CD4-positive, alpha-beta memory T cell (primary cell): ENCODE measurements at places on chromosomes 2 and 18. TPM values are rescaled to one million over a fixed set of nuclear protein-coding genes. Genes with fewer than 3 reads are reported as not detected.
A peak's percentile ranks its signal among the peaks of the same experiment; 100 is the strongest.

- no peaks in the 10 kb centered on the region for H3K4me1 ChIP-seq
- no peak for DNase-seq
- H3K36me3 ChIP-seq = no peaks in the 10 kb centered on the region
- no peak overlapping the region for H3K27ac ChIP-seq
- H3K4me3 ChIP-seq = no peak overlapping the region
These were observed 51.3 kb downstream of the RMDN2 start for GRCh38 chr2:37976411-37976810.

GRCh38 chr18:71976744-71977143, 567.4 kb downstream of the CBLN2 start:
- H3K27me3 ChIP-seq = no peaks in the 10 kb centered on the region
- H3K36me3 ChIP-seq = no peaks in the 10 kb centered on the region
- no peak overlapping the region for H3K27ac ChIP-seq

DNA sequence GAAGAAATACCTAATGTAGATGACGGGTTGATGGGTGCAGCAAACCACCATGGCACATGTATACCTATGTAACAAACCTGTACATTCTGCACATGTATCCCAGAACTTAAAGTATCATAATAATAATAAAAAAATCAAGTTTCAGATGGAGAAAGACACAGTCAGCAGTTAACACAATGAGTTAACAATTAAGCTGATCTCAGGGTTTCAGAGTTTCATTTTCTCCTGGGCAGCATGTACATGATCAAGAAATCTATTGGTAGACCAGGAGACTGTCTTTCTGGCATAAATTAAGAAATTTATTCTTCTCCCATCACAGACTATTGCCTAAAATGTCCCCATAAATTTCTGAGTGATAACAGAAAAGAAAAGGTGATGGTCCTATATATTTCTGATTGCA, 155.3 kb downstream of the RAD51AP2 start:
- no peaks in the 10 kb centered on the region for H3K36me3 ChIP-seq
- no peaks in the 10 kb centered on the region for H3K27me3 ChIP-seq
- no peak overlapping the region for H3K4me3 ChIP-seq
- H3K4me1 ChIP-seq = no peaks in the 10 kb centered on the region
- no peak overlapping the region for H3K27ac ChIP-seq

DNA sequence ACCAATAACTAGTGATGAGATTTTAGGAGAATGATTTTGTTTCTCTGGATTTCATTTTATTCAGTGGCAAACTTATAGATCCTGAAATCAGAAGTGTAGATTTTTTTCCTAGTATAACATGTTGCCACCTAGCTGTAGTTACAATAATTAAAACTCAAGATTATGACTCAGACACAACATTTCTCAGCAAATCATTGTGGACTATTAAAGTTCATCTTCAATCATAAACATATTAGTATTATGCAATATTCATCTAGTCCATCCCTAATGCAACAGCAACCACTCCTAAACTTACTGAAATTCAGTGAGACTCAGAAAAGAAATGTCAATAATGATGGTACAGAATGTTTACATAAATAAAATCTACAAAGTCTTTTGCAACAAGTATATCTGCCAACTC, 51.3 kb downstream of the USP34 start:
- peaks cover 67% of the 10 kb centered on the region for H3K4me1 ChIP-seq
- no peaks in the 10 kb centered on the region for H3K36me3 ChIP-seq
- no peak overlapping the region for H3K4me3 ChIP-seq
- H3K27me3 ChIP-seq = no peaks in the 10 kb centered on the region

DNA sequence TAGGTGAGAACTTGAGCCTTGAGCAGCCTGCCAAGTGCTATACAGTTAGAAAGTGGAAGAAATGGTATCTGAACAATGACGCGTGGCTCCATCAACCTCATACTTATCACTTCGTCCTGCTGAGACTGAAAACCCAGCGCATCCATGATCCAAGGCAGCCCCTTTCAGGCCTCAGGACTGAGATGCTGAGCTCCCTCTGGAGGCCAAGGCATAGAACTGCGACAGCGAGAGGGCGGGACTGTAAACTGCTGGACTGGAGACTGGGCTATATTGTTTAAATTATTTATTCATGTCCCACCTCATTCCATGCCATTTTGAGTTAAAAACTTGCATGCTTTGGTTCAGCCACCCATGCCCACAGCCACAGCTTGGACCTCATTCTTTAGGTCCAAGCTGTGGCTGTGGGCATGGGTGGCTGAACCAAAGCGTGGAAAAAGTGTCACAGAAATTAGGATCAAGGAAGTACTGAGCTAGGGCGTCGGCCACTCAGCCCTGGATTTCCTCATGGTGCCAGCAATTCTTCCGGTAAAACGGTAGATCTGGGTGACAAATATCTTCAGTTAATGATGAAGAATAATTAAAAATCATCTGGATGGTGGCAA, 195.5 kb downstream of the L3MBTL4 start:
- H3K27ac ChIP-seq = no peak overlapping the region
- H3K4me3 ChIP-seq = no peak overlapping the region
- no peaks in the 10 kb centered on the region for H3K36me3 ChIP-seq
- H3K27me3 ChIP-seq = no peaks in the 10 kb centered on the region
- H3K4me1 ChIP-seq = no peaks in the 10 kb centered on the region
- no peak for DNase-seq

DNA sequence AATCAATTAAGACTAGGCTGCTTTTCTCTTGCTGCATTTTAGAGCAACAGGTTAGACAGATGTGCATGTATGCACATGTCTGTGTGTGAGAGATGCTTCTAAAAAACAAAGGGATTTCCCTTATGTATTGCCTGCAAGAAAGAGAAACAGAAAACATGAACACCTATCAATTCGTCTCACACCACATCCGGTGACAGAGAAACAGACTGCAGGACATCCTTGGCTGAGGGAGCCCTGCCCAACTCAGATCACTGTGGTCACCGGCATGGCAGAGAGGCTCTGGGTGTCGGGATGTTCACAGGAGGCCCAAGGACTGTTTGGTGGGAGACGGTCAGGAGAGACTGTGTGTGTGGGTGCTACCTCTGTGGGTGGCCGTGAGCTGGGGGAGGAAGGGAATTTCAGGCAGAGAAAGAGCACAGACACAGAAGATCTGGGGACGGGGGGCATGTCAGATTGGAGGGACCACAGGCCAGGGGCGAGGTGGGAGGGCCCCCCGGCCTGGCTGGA, 24.9 kb downstream of the FHL2 start:
- no peak overlapping the region for H3K4me3 ChIP-seq
- peak; percentile 29 for DNase-seq
- no peaks in the 10 kb centered on the region for H3K27me3 ChIP-seq

DNA sequence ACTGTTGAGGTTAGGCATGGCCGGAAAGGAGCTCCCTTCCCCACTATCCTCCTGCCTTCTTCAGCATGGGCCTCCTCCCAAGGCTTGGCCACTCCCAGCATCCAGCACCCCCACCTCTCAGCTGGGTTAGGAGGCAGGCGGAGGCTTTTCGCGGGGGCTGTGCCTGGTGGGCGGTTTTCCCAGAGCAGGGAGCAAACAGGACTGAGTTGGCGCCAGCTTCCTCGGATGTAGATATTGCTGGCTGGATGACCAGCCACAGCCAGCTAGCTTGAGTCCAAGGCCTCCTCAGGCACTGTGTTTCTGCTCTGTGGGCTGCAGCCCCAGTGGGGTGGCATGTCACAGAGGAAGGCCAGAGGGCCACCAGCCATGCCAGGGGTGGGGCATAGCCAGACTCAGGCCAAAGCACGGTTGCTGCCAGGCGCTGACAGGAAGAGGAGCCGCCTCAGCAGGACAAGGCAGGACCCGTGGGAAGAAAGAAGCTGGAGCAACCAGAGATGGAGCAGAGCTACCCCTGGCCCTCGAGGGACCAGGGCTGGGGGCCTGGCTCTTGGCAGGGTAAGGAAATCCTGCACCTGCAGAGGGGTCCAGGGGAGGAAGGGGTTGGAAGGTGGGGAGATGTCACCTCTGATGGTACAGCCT, at the start of gene TCF23:
Gene TCF23 (plus strand): TSS at position 204 of the 639 bp plus-strand sequence. CDS start 130 bp downstream, at position 334.
- no peaks in the 10 kb centered on the region for H3K4me1 ChIP-seq
- no peak for DNase-seq
- no peak within 1 kb of the TSS for H3K4me3 ChIP-seq
- H3K36me3 ChIP-seq = no peaks in the 10 kb centered on the region

DNA sequence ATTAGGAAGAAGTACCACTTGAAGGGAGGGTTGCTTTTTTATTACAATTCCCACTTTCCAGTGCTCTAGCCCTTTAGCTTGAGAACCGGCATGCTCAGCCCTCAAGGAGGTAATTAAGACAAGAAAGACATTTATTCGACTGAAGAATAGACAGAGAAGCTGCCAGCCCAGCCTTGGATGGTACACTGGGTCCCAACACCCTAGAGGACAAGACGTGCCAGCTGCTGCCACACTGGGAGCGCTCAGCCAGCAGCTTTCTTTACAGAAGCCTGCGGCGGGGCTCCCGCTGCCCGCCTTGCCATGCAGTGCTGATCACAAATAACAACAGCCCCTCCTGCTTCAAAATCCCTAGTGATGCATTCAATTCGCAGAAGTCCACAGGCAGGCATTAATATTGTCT, 746.3 kb upstream of the RAB6C start:
- H3K27ac ChIP-seq = no peak overlapping the region
- no peaks in the 10 kb centered on the region for H3K27me3 ChIP-seq
- no peaks in the 10 kb centered on the region for H3K4me1 ChIP-seq
- DNase-seq = no peak
- H3K4me3 ChIP-seq = no peak overlapping the region

- no peaks in the 10 kb centered on the region for H3K4me1 ChIP-seq
- no peak for DNase-seq
- no peak overlapping the region for H3K27ac ChIP-seq
- H3K4me3 ChIP-seq = no peak overlapping the region
- peaks cover 11% of the 10 kb centered on the region for H3K36me3 ChIP-seq
These were observed 53.7 kb upstream of the TWSG1 start for GRCh38 chr18:9280849-9281248.

- H3K27me3 ChIP-seq = no peaks in the 10 kb centered on the region
- no peaks in the 10 kb centered on the region for H3K36me3 ChIP-seq
- no peak for DNase-seq
These were observed 632 bp downstream of the AFTPH start for GRCh38 chr2:64524604-64525316.

DNA sequence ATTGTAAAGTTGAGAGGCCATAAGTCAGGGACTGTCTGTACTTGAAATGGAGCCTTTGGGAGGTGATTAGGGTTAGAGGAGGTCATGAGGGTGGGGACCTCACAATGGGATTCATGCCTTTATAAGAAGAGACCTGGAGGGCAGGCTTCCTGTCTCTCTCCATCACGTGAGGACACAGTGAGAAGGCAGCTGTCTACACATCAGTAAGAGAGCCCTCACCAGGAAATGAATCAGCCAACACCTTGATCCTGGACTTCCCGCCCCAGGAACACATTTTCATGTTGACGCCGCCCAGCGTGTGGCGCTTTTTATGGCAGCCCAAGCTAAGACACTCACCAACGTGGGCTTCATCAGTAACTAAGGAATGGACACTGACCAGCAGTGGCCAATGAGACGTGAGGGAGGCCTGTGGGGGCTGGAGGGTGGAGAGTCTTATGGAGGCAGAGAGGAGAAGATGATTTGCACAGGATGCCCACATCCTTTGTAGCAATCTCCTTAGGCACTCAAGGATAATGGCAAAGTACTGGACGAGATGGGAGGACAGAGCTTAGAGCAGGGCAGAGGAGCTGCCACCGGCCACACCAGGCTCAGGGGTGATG, 162.7 kb downstream of the EIPR1 start:
- H3K4me3 ChIP-seq = no peak overlapping the region
- H3K4me1 ChIP-seq = peaks cover 12% of the 10 kb centered on the region

GRCh38 chr2:233482616-233483015, 84.0 kb downstream of the USP40 start:
- no peaks in the 10 kb centered on the region for H3K4me1 ChIP-seq
- H3K4me3 ChIP-seq = no peak overlapping the region
- H3K36me3 ChIP-seq = no peaks in the 10 kb centered on the region
- no peak overlapping the region for H3K27ac ChIP-seq
- DNase-seq = no peak
- H3K27me3 ChIP-seq = no peaks in the 10 kb centered on the region

DNA sequence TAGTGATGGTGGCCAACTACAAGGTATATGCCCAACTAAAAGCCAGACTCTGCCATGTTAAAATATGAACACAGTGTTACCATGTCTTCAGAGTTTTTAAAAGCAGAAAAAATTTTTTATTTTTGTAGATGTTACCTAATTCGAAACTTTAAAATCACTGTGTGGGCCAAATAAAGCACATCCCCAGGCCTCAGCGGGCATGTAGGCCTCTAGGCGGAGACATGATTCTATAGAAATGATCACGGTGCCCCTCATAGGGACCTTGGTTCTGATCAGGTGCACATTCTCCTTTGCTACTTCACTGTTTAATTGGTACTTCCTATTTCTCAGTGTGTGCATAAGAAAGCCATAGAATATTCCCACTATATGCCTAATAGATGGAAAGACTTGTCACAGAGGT, 349.2 kb downstream of the XIRP2 start:
- H3K27me3 ChIP-seq = no peaks in the 10 kb centered on the region
- H3K27ac ChIP-seq = no peak overlapping the region
- no peak overlapping the region for H3K4me3 ChIP-seq
- H3K4me1 ChIP-seq = no peaks in the 10 kb centered on the region
- no peaks in the 10 kb centered on the region for H3K36me3 ChIP-seq

- no peak overlapping the region for H3K4me3 ChIP-seq
- H3K4me1 ChIP-seq = no peaks in the 10 kb centered on the region
These were observed 22.1 kb upstream of the TEX51 start for GRCh38 chr2:126876631-126877030.

GRCh38 chr18:80227472-80227871, 19.8 kb downstream of the PARD6G start:
- no peaks in the 10 kb centered on the region for H3K36me3 ChIP-seq
- H3K27me3 ChIP-seq = no peaks in the 10 kb centered on the region
- DNase-seq = no peak
- H3K27ac ChIP-seq = no peak overlapping the region
- no peaks in the 10 kb centered on the region for H3K4me1 ChIP-seq
- H3K4me3 ChIP-seq = no peak overlapping the region

DNA sequence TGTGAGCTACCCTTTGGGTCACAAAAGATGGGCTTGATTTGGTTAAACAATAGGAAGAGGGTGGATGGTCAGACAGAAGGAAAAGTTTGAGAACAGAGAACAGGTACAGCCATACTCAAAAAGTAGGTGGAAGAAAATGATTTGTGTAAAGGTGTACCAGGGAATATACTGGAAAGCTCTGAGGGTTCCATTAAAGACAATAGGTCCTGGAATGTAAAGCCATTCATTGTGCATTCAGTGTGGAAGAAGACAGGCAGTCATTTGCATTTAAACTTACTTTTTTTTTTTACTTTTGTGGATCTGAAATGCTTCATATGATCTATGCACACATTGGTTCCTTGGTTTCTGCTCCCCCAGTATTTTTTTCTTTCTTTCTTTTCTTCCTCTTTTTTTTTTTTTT, 581.4 kb upstream of the PIK3C3 start:
- no peak for DNase-seq
- H3K27me3 ChIP-seq = no peaks in the 10 kb centered on the region
- H3K4me3 ChIP-seq = no peak overlapping the region
- H3K27ac ChIP-seq = no peak overlapping the region

- no peaks in the 10 kb centered on the region for H3K27me3 ChIP-seq
- H3K36me3 ChIP-seq = no peaks in the 10 kb centered on the region
- H3K4me1 ChIP-seq = no peaks in the 10 kb centered on the region
- DNase-seq = no peak
These were observed 28.4 kb downstream of the SCYGR8 start for GRCh38 chr2:227774011-227774624.

Gene CELF4
- not detected for total RNA-seq

Gene WNT10A
- total RNA-seq = 12.4 TPM

Gene GAREM1
- total RNA-seq = 0.52 TPM

Gene POMC
- 3.1 TPM for total RNA-seq

Gene POTEC
- total RNA-seq = not detected

Gene RAD51AP2
- not detected for total RNA-seq

Gene AQP4
- total RNA-seq = not detected

Gene CHRNG
- not detected for total RNA-seq

Gene TMEM87B
- total RNA-seq = 28.6 TPM

Gene PIAS2
- total RNA-seq = 38.3 TPM

Gene TMEM37
- total RNA-seq = not detected

Gene TNFAIP6
- not detected for total RNA-seq
